ENCODE measurements at places on chromosomes 16 and 17. TPM values are rescaled to one million over a fixed set of nuclear protein-coding genes. Genes with fewer than 3 reads are reported as not detected.

The KRT27 gene
- total RNA-seq, result 0.36 TPM

The TEKT1 gene
- not detected for total RNA-seq

The EVPLL gene
- 0.22 TPM for total RNA-seq

The CHD9NB gene
- 5.0 TPM for total RNA-seq

The MYLK3 gene
- total RNA-seq, result not detected

The CLEC10A gene
- total RNA-seq, result 7.6 TPM

The TMC8 gene
- 3.4 TPM for total RNA-seq

The KRTAP4-4 gene
- not detected for total RNA-seq

The FOXN1 gene
- total RNA-seq, result 0.36 TPM

The TBC1D26 gene
- not detected for total RNA-seq

The QPRT gene
- 44.9 TPM for total RNA-seq

The RDM1 gene
- 2.1 TPM for total RNA-seq

The SMPD3 gene
- 71.5 TPM for total RNA-seq

The CTRB1 gene
- total RNA-seq, result not detected

The TNRC6A gene
- 29.6 TPM for total RNA-seq

The BCL6B gene
- 2.0 TPM for total RNA-seq
